ENCODE measurements at places on chromosomes 1 and 21.

GRCh38 chr1:113683384-113684152 lies 75.7 kb downstream of the PHTF1 start:
- DNase-seq, result peak; percentile 23

DNA sequence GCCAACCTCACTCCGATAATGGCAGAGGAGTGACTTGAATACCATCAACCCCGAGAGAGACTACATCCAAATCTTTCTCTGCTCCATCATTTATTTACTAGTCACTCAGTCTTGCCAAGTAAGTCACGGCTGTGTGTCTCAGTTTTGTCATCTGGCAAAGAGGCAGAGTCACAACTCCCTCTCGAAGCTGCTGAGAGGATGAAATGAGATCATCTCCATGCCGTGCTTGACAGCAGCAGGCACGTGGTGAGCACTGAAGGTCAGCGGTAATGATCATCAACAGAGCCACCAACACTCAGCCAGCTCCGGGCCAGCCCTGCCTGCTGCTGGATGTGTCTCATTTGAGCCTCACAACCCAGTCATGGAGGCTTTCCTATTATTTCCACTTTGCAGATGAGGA lies 19.9 kb downstream of the ALDH4A1 start:
- DNase-seq, result no peak

GRCh38 chr1:210978316-210978973 lies 155.5 kb downstream of the KCNH1 start:
- no peak for DNase-seq

DNA sequence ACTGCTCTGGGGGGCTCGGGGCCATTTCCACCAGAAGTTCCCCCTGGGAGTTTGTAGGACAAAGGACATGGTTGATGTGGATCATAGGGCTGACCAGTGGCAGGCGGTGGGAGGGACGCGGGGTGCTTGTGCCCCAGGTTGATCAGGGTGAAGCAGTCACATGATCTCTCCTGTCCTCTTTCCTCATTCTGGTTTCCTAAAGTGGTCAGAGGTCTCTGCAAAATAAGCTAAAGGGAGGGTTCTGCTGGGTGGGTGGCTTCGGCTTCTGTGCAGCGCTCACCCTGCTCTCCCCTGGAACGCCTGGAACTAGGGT lies 9.2 kb downstream of the PDXK start:
- DNase-seq, result no peak

GRCh38 chr1:97767381-97767780 lies 153.5 kb downstream of the DPYD start:
- DNase-seq, result no peak

- no peak for DNase-seq
Measured at GRCh38 chr1:210608767-210609166, 280.1 kb downstream of the HHAT start.

Data from adipocyte (in vitro differentiated cells).